ENCODE measurements at places on chromosomes 12 and 14.

GRCh38 chr12:130649101-130650045, 66.7 kb downstream of the RIMBP2 start:
- no peak for DNase-seq

GRCh38 chr12:48285751-48286650, 64.7 kb downstream of the ZNF641 start:
- no peak for DNase-seq

DNA sequence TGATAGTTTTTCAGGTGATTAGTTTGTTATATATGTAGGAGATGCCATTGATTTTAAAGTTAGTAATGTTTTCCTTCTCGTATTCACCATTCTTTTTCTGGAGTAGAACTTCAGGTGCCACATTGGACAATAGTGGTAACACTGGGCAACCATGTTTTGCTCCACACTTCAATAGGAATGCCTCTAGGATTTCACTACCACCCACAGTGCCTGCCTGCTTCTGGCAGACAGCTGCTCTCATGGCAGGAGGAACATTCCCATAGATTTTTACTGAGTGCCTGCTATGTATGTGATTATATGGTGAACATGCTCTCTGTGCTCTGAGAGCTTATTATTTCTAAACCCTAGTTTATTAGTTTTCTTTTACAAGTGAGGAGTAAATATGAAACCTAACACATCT, 53.7 kb downstream of the GCH1 start:
- no peak for DNase-seq

DNA sequence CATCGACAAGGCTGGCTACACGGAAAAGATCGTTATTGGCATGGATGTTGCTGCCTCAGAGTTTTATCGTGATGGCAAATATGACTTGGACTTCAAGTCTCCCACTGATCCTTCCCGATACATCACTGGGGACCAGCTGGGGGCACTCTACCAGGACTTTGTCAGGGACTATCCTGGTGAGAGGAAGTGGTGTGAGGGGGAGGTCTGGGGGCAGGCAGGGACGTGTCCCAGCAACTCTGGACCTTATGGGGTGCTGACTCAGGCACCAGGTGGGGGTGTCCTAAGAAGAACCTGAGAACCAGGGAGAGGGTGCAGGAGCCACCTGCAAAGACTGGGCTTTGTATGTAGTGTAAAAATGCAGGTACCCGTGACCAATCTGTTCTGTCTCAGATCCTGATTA, 5.2 kb downstream of the ENO2 start:
- DNase-seq = no peak

DNA sequence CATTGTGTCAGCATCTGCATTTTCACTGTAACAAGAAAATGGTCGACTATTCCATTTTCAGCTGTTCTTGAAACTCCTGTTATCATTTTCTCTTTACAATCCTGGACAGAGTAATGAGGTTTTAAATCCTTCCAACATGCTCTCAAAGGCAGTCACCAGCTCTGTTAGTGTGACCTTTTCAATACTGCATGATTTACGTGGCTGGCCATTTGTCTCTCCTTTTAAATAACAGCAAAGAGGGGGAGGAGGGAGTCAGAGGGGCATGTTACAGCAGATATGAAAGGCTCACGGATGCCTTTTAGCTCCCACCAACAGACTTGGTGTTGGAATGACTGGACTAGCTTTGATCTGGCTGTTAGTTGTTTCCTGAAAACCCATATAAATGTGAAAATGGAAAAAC, 1251.2 kb downstream of the AACS start:
- no peak for DNase-seq

DNA sequence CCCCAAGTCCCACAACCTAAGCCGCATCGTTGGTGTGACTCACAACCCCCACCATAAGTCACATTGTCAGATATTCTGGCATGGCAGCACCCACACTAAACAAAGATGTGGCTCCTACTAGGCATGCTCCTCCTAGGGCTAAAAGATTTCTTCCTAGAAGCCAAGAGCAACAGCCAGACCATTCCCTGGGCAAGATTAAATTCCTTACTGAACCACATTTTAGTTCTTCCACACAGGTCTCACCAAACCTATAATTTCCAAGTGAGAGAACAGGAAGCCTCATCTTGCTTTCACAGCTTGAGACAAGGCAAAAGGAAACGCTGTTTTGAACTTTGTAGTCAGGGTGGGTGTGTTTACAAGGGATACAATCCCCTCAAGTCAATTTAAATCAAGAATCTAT, 632.8 kb downstream of the DIO2 start:
- DNase-seq = no peak

DNA sequence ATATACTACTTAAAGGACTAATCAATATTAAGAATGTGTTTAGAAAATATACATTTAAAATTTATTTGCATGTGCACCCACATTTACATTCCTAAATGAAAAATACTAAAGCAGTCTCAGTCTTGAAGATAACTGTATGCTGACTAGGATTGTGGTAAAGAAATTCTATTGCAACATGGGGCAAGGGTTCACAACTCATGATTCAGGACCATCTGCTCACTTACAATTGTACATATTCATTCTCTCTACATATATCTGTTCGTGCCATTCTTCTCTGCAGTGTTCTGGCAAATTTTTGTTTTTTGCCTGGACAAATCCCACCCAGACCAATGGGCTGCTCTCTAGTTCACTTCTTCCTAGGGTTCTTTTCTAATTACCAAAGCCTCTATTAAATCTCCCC, 417.2 kb upstream of the NOVA1 start:
- DNase-seq = no peak

GRCh38 chr12:1720494-1720893, 29.6 kb downstream of the ADIPOR2 start:
- DNase-seq = no peak

GRCh38 chr12:7695566-7696197, at the start of gene GDF3:
TSS of gene GDF3 (minus strand) at chr12:7695775. CDS start at chr12:7695728, 47 bp downstream.
- DNase-seq = no peak

- DNase-seq = no peak
Observed at GRCh38 chr12:104973250-104973649, 12.9 kb upstream of the NOPCHAP1 start.

GRCh38 chr14:75513911-75514672, 8.2 kb upstream of the BATF start:
- DNase-seq = no peak

DNA sequence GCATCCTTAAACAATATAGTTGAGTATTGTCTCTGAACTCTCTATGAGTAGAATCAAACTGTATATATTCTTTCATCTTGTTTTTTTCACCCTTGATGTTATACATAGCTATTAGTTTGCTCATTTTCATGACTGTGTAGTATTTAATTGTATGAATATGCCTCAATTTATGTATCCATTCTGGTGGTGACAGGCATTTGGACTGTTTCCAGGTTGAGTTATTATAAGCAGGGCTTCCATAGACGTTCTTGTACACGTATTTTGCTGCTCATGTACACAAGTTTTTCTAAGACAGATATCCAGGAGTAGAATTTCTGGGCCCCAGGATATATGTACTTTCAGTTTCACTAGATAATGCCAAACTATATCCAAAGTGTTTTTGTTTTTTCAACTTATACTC, 211.4 kb downstream of the NTF3 start:
- DNase-seq = no peak

DNA sequence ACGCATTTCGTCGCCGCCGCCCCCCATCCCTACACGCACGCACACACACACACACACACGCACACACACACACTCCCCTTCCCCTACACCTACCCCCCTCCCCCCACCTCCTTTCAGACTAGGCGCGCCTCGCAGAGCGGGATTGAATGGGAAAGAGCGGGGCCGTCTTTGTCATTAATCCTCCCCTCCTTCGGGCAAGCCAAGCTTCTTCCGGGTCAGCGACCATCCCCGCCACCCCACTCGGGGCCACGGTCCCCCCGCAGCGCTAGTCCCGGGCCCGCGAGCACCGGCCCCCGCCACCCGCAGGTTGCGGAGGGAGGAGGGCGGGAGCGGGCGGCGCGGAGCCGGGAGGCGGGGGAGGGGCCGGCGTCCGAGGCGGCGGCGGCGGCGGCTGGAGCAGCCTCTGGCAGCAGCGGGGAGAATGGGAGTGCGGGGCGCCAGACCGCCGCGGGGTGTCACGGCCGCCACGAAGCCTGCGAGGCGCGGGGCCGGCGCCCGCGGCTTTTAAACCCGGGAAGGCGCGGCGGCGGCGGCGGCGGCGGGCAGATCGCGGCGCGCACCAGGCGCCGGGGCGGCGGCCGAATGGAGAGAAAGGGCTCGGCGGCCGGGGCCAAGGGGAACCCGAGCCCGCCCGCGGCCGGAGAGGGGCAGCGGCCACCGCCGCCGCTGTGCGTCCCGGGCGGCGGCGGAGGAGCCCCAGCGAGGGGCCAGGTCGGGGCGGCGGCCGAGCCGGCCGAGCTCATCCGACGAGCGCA, at the start of gene TTC9:
Gene TTC9 (plus strand): TSS at position 369 of the 755 bp plus-strand sequence. CDS start 214 bp downstream, at position 583.
- DNase-seq = no peak

GRCh38 chr12:61846765-61847164, 413.4 kb upstream of the USP15 start:
- no peak for DNase-seq

DNA sequence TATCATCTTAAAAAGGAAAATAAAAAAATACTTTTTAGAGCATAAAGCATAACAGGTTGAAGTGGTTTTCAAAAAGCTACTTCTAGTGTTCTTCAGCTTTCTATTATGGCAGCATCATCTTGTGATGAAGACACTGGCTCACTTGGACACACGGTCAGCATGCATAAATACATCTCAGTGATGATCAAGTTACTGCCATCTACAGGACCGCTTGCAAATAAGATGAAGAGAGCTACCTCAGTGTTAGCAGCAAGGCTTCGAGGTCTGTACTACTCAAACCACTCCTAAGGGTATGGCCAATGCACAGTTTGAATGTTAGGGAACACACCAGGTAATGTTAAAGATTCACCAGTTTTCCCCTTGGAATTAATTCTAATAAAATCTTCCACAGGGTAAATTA, 58.8 kb downstream of the GALC start:
- no peak for DNase-seq

DNA sequence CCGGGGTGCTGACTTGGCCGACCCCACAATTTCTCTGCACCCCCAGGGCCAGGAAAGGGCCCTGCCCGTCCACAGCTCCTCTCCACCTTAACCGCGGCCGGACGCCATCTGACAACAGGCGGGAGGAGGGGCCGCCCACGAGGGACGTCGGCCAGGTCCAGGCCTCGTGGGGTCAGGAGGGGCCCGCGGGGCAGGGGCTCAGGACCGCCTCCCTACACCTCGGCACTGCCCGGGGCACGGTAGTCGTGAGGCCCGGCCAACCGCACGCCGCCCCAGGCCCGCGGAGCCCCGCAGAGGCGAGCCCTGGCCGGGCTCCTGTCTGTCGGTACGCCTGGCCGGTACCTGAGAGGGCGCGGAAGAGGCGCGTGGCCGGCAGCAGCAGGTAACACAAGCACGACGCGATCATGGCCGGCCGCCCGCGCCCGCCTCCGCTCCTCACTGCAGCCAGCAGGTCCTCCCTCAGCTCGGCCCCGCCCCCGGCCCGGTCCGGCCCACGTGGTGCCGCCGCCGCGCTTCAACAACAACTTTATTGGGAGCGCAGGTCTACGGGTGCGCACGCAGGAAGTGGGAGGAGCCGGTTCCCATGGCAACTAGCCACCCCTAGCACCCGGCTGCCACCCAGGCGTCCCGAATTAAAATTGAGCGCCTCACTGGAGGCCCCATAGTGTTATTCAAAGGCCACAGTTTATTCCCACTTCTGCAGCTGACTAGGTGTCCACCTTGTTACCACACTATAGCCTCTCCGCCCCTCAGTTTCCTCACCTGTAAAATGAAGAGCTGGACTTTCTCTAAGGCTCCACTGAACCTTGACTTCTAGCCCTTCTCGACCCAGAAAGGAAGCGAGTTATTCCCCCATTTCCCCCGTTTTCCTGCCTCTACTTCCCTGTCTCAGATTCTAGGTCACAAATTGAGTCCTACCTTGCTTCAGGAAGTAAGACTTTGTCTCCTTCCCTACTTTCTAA, at the start of gene ANGEL1:
Gene ANGEL1 (minus strand): TSS at position 461 of the 962 bp plus-strand sequence. CDS start 55 bp downstream, at position 406.
- peak; percentile 92 for DNase-seq

DNA sequence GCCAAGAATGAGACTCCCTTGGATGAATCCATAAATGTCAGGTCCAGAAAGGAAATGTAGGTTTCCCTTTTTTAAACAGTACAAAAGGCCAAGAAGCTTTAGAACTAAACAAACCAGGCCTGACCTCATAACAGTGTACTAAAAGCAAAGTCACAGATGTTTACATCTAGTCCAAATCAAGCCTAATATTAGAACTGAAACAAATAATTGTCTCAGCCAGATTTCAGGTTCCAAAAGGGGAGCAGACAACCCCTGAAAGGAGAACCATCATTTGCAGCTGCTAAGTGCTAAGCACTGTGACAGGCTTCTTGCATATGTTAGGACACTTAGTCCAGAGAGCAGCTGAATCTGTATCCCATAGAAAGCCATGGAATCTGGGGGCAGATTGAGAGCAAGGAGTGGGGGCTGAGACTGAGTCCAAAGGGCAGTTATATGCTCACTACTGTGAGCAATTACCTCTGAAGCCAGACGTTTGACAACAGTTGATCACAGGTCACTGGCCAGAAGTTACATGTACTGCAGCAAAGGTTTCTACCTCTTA, 90.1 kb downstream of the STXBP6 start:
- no peak for DNase-seq

GRCh38 chr12:45612044-45612794, 117.3 kb upstream of the ARID2 start:
- DNase-seq = no peak

DNA sequence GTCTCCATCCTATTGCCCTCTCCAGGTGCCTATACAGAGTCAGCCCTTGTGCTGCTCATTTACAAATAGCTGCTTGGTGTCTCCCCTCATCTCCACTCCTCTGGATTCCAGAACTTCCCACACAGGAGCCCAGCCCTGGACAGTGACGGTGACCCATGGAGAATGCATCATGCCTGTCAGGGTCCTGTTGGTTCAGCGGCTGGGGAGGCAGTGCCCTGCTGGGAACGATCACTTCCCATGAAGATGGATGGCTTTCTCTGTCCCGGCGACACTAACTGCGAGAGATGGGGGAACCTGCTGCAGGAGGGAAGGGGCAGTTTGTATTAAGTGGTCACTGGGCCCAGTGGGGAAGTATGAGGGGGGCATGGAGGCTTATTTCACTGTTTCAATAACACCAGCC, 395.0 kb upstream of the TBX3 start:
- DNase-seq = no peak

DNA sequence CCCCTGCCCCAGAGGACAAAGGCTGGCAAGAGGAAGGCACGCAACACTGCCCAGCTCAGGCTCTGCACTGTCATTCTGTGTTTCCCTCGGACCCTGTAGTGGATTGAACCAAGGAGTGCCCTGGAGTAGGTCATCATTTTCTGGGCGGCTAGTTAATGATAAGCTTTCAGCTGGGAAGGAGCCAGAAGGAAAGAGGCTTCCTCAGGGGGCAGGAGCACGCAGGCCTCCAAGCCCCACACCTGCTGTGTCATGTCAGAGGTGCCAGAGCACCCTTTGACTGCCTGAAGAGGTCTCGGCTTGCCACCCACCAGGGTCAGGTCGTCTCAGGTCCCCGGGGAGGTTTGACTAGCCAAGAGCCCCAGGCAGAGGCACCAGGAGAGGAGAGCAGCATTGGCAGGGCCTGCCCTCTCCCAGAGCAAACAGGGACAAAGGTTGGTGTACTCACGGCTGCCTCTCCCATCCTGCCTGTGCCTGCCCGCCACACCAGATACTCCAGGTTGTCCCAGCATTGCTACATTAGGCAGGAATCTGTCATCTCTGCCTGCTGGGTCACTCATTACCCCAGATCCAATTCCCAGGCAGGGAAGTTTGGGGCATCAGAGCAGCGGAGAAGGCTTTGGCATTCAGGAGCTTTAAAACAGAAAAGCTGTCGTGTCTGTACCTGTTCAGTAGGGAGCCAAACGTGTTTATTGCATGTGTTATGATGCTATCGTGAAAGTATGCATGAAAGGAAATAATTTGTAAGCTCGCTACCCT, 33.5 kb upstream of the ATP2A2 start:
- no peak for DNase-seq

Measured in NCI-H774 (cell line).